Smooth muscle cell of the umbilical artery (primary cell): ENCODE measurements at places on chromosomes 4 and X. TPM values are rescaled to one million over a fixed set of nuclear protein-coding genes. Genes with fewer than 3 reads are reported as not detected.

Gene PLK4
- 1.5 and 11.0 TPM in 2 replicates for total RNA-seq

Gene DDX53
- total RNA-seq: not detected in 2 replicates

Gene TMEM31
- not detected in 2 replicates for total RNA-seq

Gene BEX1
- 0.89 and 3.8 TPM in 2 replicates for total RNA-seq

Gene GRIA3
- total RNA-seq: 25.1 and 25.8 TPM in 2 replicates
